Activated CD4-positive, alpha-beta T cell treated with anti-CD3 and anti-CD28 coated beads, Interleukin-2, amount 50 U/mL, for 24 hours (primary cell): ENCODE measurements at places on chromosomes 11 and 22.

GRCh38 chr11:44562845-44563460 lies 2.5 kb upstream of the CD82 start:
- DNase-seq = no peak

DNA sequence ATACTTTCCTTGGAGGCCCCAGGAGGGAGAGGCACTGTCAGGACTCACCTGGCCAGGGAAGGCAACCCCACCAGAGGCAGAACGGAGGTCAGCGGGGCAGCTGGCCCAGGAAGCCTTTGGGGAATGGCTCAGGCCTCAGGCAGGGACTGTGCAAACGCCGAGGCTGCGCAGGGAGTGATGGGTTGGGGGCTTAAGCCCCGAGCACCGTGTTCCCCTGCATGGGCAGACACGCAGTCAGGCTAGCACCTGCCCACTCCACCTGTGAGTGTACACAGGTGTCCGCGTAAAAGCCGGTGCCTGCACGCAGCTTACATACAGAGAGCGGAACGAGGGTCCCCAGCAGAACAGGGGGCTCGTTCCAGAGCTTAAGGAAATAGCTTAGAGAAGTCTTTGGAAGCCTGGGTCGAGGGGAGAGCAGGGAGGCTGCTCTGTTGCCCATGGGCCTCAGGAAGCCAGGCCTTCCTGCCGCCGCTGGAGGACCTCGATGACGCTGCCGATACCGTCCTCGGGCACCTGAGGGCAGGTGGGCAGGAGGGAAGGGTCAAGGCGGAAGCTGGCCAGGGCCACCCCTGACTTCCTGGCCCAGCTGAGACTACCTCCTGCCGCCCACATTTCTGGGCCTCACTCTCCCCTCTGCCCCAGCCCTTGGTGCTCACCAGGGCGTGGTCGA lies 4.0 kb downstream of the CASTOR1 start:
- DNase-seq = no peak

DNA sequence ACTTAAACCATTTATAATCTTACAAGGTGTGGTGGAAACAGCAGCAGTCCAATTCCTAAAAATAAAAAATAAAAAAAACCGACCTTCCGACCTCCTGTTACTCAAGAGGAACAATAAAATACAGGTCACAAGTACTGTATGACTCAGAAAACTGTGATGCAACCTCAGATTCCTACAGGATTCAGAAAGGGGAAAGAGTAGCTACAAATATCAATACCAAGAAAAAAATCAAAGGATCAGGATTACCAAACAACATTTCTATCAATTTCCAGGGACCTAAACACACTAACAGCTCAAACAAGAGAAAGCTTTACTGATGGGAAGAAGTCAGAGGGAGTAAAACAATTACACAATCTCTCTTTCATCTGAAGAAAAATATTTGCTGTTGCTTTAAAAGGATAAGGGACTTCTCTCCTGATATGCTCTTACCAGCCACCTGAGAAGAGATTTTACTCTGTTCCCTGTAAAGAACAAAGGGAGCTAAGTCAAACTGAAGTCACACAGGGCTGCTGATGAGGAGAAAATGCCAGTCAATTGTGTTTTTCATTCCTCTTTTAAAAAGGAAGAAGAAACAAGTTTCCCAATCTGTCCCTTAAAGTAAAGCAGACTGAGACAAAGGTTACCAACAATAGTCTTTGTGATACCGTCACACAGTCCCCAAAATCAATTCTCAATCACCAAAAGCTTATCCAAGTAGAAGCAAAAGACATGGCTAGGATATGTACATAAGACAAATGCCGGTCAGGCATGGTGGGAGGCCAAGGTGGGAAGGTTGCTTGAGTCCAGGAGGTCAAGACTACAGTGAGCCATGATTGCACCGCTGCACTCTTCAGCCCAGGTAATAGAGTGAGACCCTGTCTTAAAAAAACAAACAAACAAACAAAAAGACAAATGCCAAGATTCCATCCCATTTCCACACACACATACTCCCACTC lies 39.3 kb downstream of the AMBRA1 start:
- DNase-seq = no peak

GRCh38 chr11:102776454-102776853 lies 4.0 kb downstream of the MMP10 start:
- DNase-seq = no peak

GRCh38 chr22:40753114-40753513 lies 66.0 kb downstream of the SLC25A17 start:
- no peak for DNase-seq

- DNase-seq = no peak
Observed at GRCh38 chr11:14386895-14387480, 28.0 kb upstream of the RRAS2 start.

DNA sequence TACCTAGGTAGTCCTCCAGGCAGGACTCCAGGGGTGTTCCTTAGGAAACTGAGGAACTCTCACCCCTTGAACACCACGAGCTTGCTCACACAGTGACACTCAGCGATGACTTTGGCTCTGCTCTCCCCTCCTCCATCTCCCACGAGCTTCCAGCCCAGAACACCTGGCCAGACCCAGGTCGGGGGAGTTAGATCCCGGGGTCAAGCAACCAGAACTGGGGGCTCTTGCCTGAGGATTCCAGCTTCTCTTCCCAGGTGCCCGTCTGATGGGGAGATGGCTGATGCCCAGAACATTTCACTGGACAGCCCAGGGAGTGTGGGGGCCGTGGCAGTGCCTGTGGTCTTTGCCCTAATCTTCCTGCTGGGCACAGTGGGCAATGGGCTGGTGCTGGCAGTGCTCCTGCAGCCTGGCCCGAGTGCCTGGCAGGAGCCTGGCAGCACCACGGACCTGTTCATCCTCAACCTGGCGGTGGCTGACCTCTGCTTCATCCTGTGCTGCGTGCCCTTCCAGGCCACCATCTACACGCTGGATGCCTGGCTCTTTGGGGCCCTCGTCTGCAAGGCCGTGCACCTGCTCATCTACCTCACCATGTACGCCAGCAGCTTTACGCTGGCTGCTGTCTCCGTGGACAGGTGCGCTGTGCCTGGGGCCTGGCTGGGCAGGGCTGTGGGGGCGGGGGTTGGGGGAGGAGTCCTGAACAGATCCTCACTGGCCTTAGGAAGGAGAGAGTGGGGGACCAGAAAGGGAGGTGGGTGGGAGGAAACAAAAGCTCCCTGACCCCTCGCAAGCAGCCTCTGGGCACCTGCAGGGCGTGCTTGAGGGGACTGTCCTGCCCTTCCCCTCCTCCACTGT lies at the start of gene GALR3:
GALR3 (plus strand) TSS at position 249 of the 852 bp plus-strand sequence; CDS start at position 274, 25 bp downstream.
- no peak for DNase-seq

- no peak for DNase-seq
Observed at GRCh38 chr11:92423115-92424034, 198.8 kb downstream of the FAT3 start.

DNA sequence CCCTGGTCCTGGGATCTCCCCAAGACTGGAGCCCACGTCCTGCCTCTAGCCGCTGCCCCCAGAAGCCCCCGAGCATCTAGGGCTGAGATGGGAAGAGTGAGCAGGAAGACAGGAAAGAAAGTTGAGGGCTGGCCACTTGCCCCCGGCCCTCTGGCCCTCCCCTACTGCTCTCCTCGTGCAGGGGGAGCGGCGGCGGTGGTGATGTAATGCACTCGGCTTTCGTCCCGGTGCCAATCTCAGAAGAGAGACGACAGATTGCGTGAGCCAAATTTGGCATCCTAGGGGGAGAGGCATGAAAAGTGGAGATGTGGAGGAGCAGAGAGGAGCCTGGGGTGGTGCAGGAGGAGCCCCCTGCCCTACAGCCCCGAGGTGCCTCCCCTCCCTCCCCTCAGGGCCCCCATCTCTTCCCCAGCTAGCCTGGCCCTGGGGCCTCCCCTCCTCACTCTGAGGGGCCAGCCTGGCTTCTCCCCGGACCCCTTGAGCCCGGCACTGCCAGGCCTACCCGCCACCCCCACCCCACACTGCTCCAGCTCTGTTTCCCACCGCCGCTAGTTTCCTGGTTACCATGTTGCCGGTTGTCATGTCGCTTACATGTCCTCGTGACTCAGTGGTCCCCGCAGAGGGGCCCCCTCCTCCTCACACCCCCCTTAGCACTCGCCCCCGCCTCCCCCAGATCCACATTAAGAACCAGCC lies 2.5 kb downstream of the KCNJ4 start:
- DNase-seq = no peak

DNA sequence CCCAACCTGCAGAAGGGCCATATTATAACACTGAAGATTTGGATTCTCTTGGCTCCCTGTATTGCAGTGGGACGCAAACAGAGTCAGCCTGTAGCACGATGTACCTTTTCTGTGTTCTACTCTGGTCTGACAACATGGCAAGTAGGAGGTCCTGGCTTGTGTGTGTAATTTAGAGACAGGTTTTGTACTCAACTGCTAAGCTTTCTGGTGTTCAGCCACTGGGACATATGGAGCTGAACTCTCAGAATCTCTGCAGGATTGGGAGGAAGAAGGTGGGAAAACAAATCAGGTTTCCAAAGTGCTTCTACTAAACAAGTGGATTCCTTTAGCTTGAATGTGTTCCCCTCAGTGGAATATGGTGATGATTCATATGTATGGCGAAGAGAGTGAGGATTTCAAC lies 192.5 kb upstream of the MTMR2 start:
- DNase-seq = no peak

DNA sequence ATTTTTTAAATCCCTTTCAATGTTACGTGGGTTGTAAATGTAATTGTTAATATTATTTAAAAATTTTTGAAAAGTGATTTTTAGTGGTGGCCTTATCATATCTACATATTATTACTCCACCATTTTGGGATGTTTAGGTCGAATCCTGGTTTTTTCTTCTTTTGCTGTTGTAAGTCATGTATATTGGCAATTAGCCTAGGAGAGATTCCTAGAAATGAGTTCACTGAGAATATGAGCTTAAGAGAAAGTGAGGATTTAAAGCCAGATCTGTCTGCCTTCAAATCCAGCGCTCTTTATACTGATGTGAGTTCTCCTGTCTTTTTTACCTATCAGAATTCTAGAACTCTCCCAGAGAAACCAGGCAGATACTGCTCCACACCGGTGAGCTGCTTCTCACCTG lies 56.1 kb downstream of the PTPRJ start:
- DNase-seq = no peak

GRCh38 chr11:88357323-88358039 lies 19.9 kb upstream of the CTSC start:
- no peak for DNase-seq

DNA sequence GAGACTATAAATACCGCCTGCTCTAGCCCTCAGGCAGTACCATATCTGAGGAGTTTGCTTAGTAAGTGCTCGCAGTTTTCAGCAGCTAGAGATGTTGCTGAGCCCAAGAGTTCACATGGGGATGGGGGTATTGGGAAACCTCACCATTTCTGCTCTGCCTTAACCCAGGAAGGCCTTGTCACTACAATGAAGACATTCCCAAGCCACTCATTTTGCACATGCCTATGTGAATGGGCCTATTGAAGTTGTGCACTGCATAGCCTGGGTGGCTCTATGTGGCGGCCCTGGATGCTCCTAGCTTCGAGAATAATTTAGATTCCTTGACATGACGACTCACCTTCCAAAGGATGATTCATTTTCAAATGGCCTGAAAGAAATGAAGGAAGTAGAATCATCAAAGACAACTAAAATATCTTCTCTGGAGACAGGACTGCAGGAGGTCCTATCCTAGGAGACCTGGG lies 163.4 kb downstream of the ADAMTS15 start:
- no peak for DNase-seq
